ENCODE measurements at places on chromosomes 6 and 20.

- DNase-seq = no peak
Measured at GRCh38 chr6:164401871-164402270, 907.5 kb downstream of the C6orf118 start.

GRCh38 chr20:33013701-33014326 is 6.3 kb downstream of the BPIFB2 start:
- DNase-seq = no peak

GRCh38 chr6:50837589-50838445 is 19.1 kb downstream of the TFAP2B start:
- DNase-seq = no peak

DNA sequence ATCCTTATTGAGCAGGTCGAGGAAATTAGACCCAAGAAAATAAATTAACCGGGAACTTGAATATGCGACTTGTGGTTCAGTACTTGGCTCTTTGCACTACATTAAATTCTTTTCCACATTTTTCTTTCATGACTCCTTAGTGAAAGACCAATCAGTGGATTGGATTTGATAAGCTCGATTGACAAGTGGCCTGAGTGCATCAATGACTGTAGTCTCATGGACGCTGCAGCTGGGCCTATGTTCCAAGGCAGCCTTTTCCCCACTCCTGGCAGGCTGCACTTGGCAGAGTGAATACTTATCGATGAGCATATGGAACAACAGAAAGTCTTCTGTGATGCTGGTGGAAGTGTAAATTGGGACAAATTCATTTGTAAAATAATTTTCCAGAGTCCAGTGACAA is 210.8 kb upstream of the EXOC2 start:
- no peak for DNase-seq

DNA sequence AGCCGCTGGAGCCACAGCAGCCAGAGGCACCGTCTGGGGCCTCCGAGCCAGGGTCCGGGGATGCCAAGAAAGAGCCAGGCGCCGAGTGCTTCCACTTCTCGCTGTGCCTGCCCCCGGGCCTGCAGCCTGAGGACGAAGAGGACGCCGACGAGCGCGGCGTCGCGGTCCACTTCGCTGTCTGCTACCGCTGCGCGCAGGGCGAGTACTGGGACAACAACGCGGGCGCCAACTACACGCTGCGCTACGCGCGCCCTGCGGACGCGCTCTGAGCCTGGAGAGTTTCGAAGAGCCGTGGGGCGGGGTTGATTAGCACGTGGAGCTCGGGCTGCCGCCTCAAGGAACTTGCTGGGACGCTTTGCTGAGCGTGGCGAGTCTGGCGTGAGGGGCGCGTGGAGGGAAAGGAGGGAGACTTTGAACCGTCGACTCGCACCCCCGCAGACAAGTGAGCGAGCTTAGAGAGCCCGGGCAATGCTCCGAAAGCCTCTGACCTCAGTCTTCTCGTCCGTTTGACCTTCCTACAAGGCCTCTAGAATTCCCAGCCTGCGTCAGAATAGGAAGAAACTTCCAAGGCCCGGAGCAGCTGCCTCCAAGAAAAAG is 1.3 kb downstream of the PPP1R3G start:
- no peak for DNase-seq

DNA sequence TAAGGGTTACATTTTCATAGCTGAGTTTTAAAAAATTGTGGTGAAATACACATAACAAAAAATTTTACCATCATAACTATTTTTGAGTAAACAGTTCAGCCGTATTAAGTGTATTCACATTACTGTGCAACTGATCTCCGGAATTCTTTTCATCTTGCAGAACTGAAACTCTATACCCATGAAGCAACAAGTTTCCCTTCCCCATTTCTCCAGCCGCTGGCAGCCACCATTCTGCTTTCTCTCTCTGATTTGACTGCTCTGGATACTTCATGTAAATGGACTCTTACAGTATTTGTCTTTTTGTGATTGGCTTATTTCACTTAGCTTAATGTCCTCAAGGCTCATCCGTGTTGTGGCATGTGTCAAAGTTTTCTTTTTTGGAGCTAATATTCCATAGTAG is 341.6 kb downstream of the QKI start:
- DNase-seq = no peak

- no peak for DNase-seq
Measured at GRCh38 chr6:10561611-10562199, 40.6 kb downstream of the GCNT2 start.

- DNase-seq = no peak
Measured at GRCh38 chr6:111791415-111791814, 81.8 kb downstream of the FYN start.

DNA sequence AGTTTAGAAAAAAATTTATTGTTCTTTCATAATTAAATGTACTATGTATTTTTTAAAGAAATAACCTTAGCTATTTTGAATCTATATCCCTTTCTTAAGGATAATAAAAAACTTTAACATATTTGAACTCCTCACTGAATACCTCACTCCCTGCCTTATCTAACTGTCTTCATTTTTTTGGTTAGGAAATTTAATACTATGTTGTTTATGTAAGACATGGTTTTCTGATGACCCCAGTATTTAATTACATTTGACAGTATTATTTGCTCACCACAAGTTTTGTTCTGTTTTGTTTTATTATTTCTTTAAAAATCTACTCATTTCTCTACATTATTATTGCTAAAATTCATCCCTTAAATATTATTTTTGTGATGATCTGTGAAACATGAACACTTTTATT is 394.4 kb upstream of the ADGRB3 start:
- no peak for DNase-seq

DNA sequence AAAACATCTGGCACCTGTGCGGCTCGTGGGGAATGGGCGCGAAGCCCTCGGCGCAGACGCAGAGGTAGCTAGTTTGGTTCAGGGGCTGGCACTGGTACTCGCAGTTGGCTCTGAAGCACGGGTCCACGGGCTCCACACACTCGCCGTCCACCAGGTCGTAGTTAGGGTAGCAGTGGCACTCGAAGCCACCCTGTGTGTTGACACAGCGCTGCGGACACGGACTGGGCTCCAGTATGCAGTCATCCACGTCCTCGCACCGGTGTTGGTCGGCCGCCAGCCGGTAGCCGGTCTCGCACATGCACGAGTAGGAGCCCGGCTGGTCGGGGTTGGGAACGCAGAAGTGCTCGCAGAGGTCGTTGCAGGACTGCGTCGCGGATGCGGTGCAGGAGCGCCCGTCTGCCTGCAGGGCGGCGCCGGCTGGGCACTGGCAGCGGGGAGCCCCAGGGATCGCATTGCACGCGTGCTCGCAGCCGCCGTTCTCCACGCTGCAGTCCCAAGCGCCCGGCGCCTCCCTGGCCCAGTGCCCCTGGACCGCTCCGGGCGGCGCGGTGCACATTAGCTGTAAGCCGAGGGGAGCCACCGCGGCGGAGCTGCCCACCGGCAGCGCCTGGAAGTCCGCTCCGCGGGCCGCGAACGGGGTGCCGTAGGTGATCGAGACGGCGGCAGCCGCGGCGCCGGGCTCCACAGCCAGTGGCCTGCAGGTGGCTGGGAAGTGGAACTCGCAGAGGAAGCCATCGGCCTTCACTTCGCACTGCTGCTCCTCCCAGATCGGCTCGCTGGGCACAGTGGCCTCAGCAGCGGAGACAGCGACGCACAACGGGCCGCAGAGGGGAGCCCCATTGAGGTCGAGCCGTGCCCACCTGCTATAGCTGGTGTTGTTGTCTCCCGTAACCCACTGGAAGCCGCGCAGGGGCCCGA is 930 bp downstream of the THBD start:
- DNase-seq = no peak

DNA sequence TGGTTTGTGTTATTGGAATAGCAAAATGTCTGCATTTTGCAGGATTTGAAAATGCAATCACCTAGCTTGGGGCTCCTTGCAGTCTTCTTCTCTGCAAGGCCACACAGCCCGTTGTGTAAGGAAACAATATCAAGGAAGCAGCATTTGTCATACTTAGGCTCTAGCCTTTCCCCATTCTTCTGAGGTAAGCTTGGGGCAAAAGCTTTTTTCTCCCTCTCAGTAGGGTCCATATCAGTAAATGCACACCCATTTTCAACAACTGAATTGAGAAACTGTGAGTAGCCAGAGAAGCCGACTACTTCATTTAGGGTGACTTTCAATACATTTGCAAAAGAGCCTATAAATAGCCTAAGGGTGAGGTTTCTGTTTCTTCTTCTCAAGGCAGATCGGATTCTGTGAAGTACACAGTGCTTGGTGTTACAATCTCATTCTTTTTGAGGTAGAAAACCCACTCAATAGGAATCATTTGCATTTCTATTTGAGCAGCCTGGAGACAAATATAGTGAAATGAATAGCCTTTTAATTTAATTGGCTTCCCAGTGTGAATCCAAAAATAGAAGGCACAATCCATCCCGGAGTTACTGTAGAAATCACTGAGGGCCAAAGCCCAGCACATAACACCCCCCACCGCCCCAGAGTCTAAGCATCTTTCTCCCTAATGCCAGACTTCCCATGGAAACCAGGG is 61.8 kb downstream of the BTBD3 start:
- DNase-seq = no peak

DNA sequence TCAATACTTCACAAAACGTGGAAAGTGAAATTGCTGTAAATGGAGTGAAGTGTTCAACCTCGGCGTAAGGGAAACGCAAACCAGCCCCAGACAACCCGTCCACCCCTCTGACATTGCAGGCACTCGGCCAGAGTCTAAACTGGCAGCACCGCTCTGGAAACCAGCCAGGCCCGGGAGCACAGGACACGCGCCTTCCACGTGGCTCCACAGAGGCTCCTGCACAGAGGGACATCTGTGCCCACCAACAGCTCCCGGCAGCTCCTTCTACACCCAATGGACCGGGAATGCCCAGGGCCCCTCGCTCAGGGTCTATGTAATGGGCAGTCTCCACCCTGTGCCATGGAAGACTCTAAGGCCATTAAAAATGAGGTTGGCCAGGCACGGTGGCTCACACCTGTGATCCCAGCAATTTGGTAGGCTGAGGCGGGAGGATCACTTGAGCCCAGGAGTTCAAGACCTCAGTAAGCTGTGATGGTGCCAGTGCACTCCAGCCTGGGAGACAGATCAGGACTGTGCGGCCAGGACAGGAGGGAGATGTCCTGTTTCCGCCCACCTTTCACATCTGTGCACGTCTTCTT is 3.4 kb upstream of the HELZ2 start:
- DNase-seq = no peak

GRCh38 chr20:772806-773205 is 4.5 kb upstream of the SLC52A3 start:
- DNase-seq = no peak

GRCh38 chr6:134875367-134875766 is 74.5 kb downstream of the ALDH8A1 start:
- DNase-seq = no peak

DNA sequence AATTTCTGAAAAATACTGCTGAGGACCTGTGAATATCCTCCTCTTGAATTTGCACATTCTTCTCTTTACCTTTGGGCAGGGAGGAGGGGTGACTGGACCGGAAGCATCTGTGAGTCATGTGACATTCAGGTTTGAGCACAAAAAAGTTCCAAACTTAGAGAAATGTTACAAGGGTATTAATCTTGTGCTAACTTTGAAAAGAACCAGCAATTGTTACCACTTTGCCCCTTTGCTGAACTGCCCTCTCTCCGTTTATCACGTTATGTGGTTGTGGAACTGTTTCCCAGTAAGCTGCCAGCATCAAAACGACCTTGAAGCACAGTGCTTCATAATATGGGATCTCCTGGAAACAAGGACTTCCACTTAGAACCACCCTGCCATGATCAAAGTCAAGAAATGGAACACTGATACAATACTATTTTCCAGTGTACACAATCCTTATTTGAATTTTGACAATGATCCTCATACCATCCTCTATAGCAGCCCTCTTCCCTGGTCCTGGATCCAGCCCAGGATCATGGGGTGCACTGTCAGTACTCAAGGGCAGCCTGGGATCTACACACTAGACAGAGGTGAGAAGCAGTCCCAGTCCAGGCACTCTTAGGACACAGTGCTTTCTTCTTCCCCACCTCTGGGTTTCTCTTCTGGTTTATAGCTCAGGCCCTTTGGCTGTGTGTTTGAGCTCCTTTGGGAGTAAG is 2.3 kb upstream of the TUBB1 start:
- DNase-seq = no peak

DNA sequence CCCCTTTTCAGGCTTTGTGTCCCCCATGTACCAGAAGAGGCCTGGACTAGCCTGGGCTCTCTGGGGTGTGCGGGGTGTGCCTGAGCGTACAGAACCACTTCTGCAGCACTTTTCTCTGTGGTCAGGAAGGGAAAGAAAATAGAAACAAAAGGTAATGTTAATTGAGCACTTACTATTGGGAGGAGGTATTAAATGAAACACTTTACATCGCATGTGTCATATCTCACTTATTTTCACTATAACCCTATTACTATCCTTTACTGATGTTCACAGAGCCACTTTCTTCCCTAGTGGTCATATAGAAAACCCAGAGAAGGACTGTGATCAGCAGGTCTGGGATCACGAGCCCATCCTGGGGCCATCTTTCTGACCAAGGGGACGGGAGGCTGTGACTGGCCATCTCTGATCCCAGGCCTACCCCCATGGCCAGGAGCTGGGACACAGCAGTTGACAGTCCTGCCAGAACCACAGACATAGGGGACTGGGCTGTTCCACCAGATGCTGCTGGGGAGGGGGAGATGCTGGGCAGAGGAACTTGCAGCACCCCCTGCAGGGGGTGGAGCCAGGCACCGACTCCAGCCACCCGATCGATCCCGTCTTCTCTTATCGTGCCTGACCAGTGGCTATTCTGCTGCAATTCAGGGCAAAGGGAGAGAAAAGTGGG is 107.6 kb downstream of the VEGFA start:
- no peak for DNase-seq

DNA sequence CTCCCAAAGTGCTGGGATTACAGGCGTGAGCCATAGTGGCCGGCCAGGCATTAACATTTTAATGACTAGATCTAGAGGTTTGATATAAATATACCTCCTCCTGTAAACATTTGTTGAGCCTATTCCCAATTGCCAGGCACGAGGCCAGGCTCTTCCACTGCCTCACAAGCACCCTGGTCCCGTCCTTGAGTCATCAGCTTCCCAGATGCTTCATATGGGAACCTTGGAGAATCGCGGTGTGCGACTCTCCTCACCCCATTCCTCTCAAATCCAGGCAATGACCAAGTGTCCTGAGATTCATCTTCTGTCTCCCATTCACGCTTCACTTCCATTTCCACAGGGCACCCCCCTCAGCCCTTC is 35.9 kb upstream of the PIM1 start:
- no peak for DNase-seq

DNA sequence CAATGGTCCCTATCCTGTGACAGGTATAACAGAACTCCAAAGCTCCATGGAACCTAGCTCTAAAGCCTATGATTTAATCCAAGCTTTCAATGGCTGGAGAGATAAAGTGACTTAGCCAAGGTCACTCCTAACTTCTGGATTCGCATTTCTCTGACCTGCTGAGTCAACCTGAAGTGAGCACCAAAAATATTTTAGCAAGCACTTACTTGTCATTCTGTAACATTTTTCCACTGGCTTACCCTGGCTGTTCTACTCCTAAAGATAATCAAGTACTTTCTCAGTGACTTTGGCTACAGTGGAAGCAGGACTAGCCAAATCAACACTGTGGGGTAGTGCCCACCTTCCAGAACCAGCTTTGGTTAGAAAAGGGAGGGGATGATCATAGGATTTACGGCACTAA is 188.3 kb downstream of the OGFRL1 start:
- no peak for DNase-seq

GRCh38 chr6:168712993-168713392 is 272.0 kb downstream of the SMOC2 start:
- no peak for DNase-seq
